ENCODE measurements at places on chromosomes 1 and 21.

DNA sequence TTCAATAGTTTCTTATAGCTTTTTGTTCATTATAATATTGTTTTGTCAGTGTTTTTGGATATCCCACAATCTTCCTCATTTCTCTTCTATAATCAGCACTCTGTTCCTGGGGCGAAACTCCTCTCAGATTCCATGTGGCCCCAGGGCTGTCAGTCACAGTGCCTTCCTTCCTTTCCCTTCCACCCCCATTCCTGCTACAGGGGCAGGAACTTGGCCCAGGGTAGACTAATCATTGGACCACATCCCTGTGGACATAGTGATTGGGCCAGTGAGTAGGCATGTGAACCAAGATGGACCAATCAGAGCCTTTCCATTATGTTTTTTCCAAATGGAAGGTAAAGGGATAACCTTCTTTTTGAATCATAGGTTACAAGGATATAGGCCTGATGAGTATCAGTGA is 78.3 kb downstream of the PGM1 start:
- DNase-seq, result no peak

- no peak for DNase-seq
Measured at GRCh38 chr1:169003864-169004516, 102.5 kb upstream of the ATP1B1 start.

DNA sequence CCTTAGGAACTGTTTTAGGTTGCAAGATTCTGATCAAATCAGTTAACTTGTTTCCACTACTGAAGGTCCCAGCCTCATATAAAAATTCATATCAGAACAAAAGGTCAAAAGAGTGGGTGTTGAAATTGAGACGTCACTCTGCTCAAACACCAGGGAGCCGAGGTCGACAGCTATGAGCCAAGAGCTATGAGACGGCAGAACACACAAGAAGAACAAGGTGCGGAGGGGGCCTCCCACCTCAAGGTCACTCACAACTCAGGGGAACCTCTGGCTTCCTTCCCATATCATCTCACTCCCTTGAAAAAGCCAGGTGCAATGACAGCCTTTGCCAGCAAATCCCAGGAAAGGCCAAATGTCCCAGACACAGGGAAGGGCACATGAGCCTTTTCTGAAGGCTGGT is 749 bp downstream of the SEC16B start:
- no peak for DNase-seq

GRCh38 chr1:41704196-41704595 is 214.5 kb downstream of the HIVEP3 start:
- no peak for DNase-seq

DNA sequence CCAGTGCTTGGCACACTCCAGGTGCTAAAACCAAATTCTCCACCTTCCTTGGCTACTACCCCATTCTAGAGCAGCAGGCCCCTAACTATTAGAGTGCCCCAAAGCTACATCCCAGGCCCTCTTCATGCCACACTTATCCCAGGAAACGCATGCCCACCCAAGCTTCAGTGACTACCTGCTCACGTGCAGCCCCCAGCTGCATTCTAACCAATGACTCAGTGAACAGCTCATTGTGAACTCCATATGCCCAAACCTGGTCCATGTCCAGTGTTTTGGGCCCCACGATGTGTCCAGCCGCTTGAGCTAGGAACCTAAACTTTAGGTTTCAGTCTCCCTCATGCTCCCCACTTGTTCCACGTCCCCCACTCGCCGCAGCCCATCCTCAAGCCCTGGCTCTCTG is 41.5 kb downstream of the NKAIN1 start:
- no peak for DNase-seq

GRCh38 chr1:34478515-34479076 is 276.3 kb upstream of the GJB5 start:
- DNase-seq, result no peak

DNA sequence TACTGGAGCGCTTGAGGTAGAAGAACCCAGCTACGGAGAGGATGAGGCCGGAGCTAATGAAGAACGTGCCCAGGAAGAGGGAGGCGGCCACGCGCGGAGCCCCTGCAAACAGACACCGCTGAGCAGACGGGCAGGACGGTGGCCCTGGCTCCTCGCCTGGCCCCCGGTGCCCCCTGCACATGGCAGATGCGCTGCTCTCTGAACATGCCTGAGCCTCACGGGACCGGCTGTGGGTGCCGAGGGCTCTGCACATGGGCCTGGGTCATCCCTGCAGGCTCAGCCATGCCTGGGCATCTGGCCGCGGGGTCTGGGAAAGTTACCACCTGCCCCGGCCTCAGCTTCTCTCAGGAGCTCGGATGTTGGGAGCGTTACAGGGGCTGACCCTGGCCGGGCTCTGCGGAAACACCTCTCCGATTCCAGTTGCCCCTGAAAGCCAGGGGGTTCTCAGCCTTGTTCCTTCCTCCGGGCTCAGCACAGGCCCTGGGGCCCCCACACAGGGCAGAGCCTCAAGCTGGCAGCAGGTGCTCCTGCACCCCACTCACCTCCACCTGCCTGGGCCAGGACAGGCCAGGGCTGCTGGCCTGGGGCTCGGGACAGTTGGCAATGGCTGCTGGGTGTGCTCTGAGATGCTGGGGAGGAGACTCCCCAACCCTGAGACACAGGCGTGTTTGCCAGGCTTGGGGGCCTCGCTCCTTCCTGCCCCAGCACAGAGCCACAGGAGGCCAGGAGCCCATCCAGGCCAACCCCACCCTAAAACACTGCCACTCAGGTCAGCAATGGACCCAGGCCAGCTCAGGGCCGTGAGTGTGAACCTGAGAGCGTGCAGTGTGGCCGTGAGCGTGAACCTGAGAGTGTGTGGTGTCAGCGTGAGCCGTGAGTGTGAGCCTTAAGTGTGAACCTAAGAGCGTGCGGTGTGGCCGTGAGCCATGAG is 12.1 kb upstream of the RNF223 start:
- DNase-seq, result no peak

- DNase-seq, result no peak
Measured at GRCh38 chr1:183567584-183567983, 22.7 kb downstream of the NCF2 start.

DNA sequence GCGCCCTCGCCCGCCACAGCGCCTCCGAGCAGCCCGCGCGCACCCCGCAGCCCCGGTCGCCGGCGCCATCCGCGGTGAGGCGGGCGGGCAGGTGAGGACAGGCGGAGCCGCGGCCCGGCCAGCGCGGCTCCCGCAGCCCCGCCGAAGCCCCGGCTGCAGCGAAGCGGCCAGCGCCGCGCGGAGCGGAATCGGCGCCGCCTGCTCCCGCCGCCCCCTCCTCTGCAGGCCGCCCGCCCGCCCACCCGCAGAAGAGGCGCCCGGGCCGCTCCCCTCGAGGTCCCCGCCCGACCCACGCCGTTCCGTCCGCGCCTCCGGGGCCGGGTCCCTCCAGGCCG is 1.3 kb downstream of the PRDM16 start:
- DNase-seq, result no peak

GRCh38 chr1:51906306-51907078 is 28.0 kb upstream of the NRDC start:
- no peak for DNase-seq
